Hindlimb muscle (tissue), 1 donor: ENCODE measurements at places on chromosomes 6 and 20. TPM values are rescaled to one million over a fixed set of nuclear protein-coding genes. Genes with fewer than 3 reads are reported as not detected.

- DNase-seq, result peak; percentile 75
Measured at GRCh38 chr6:33313709-33314514, at the start of gene TAPBP. Gene TAPBP, minus strand, starts transcription at chr6:33314078. Its CDS starts 37 bp downstream, at chr6:33314041.

- no peak for DNase-seq
Measured at GRCh38 chr20:62850333-62850974, 11.2 kb downstream of the TCFL5 start.

DNA sequence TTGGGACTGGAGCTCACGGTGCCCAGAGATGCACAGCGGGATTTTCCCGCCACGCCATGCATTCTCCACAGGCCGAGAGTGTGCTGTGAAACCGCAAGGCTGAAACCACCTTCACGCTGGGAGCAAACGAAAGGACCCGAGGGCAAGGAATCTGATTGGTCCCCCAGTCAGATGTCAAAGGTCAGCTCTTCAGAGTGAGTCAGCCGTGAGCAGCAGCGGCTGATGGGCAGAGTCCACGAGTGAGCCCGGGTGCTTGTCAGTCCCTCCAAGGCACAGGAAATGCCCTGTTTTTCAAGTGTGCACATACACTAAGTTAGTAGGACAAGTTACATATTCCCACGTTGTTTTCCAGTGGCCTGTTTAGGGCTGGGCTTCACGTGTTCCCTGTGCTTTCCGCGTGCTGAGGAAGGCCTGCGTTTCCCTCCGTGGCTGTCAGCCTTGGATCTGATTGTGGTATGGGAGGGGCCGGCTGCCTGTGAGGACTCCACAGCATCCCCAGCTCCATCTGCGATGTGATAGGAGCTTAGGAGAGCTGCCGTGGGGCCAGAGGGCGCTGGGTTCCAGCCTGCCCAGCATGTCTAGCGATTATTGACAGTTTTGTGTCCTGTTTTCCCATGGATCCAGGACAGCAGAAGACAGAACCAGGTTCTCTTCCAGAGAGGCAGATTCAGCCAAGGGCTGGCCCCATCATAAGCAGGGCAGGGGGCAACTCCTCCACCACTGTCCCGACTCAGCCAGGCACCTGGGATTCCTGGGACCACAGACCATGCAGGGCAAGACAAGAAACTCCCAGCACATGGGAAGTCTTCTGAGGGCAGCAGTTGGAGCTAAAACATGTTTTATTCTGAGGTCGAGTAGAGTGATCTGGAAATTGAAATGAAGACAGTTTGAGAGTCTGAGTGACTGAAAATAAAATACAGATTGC is 38.2 kb upstream of the FRMD1 start:
- DNase-seq, result no peak

- no peak for DNase-seq
Measured at GRCh38 chr6:3731700-3732099, 19.8 kb downstream of the PXDC1 start.

The DEFB127 gene
- polyA plus RNA-seq, result not detected

- no peak for DNase-seq
Measured at GRCh38 chr6:35082733-35083403, 58.3 kb downstream of the TCP11 start.

- no peak for DNase-seq
Measured at GRCh38 chr6:169263836-169264608, 10.4 kb upstream of the THBS2 start.

The MMP24 gene
- 0.43 TPM for polyA plus RNA-seq
